Thoracic aorta endothelial cell (primary cell): ENCODE measurements at places on chromosomes 6 and 20. TPM values are rescaled to one million over a fixed set of nuclear protein-coding genes. Genes with fewer than 3 reads are reported as not detected.

The SLPI gene
- total RNA-seq, result not detected in 2 replicates

The CLIC1 gene
- total RNA-seq, result 650 and 798 TPM in 2 replicates

The MUC22 gene
- not detected in 2 replicates for total RNA-seq

The TNNC2 gene
- total RNA-seq, result not detected in 2 replicates

The TXLNB gene
- total RNA-seq, result under 0.01 and 0.22 TPM in 2 replicates

The WFDC12 gene
- not detected in 2 replicates for total RNA-seq

The DNMT3B gene
- 3.9 and 6.2 TPM in 2 replicates for total RNA-seq

The EFCAB8 gene
- 0.43 TPM in 1 of 2 replicates, not detected in the other for total RNA-seq

The ULBP2 gene
- 6.5 TPM in 2 replicates for total RNA-seq

The MAN1A1 gene
- 40.4 and 58.8 TPM in 2 replicates for total RNA-seq

The SIRPB2 gene
- total RNA-seq, result 0.79 and 1.3 TPM in 2 replicates

The LINC00237 gene
- total RNA-seq, result not detected in 2 replicates

The GNMT gene
- 0.13 TPM in 1 of 2 replicates, not detected in the other for total RNA-seq

The KHDRBS2 gene
- not detected in 2 replicates for total RNA-seq

The LIN28B gene
- not detected in 2 replicates for total RNA-seq

The ACTL10 gene
- total RNA-seq, result 2.5 and 2.7 TPM in 2 replicates

The RNF146 gene
- 55.3 and 56.8 TPM in 2 replicates for total RNA-seq

The SNX5 gene
- total RNA-seq, result 205 and 232 TPM in 2 replicates

The PSORS1C1 gene
- 2.0 and 4.2 TPM in 2 replicates for total RNA-seq

The MYO6 gene
- total RNA-seq, result 54.6 and 55.5 TPM in 2 replicates

The CENPW gene
- total RNA-seq, result 30.1 and 33.7 TPM in 2 replicates

The KDM1B gene
- total RNA-seq, result 12.4 and 13.2 TPM in 2 replicates

The BEND6 gene
- total RNA-seq, result 1.0 and 1.1 TPM in 2 replicates

The PHACTR1 gene
- total RNA-seq, result 18.9 and 27.7 TPM in 2 replicates

The SFT2D1 gene
- total RNA-seq, result 20.2 and 29.4 TPM in 2 replicates

The SCUBE3 gene
- total RNA-seq, result 0.40 and 0.72 TPM in 2 replicates

The CDH26 gene
- 0.07 TPM in 1 of 2 replicates, not detected in the other for total RNA-seq

The WFDC10B gene
- total RNA-seq, result not detected in 2 replicates

The PCSK2 gene
- not detected in 2 replicates for total RNA-seq

The SMIM28 gene
- total RNA-seq, result not detected in 2 replicates

The SNAP25 gene
- not detected in 2 replicates for total RNA-seq

The HAO1 gene
- not detected in 2 replicates for total RNA-seq

The UNC93A gene
- total RNA-seq, result not detected in 2 replicates

The PNPLA1 gene
- total RNA-seq, result not detected in 2 replicates

The CAGE1 gene
- total RNA-seq, result under 0.01 and 0.07 TPM in 2 replicates

The OR10C1 gene
- not detected in 2 replicates for total RNA-seq

The ADAM33 gene
- total RNA-seq, result not detected in 2 replicates

The PTK6 gene
- not detected in 2 replicates for total RNA-seq

The SH3BGRL2 gene
- total RNA-seq, result 36.4 and 62.7 TPM in 2 replicates

The TNFAIP3 gene
- total RNA-seq, result 3.9 and 4.5 TPM in 2 replicates
